Right ventricle myocardium inferior (tissue), 1 donor: ENCODE measurements at places on chromosomes 7 and 10. TPM values are rescaled to one million over a fixed set of nuclear protein-coding genes. Genes with fewer than 3 reads are reported as not detected.

DNA sequence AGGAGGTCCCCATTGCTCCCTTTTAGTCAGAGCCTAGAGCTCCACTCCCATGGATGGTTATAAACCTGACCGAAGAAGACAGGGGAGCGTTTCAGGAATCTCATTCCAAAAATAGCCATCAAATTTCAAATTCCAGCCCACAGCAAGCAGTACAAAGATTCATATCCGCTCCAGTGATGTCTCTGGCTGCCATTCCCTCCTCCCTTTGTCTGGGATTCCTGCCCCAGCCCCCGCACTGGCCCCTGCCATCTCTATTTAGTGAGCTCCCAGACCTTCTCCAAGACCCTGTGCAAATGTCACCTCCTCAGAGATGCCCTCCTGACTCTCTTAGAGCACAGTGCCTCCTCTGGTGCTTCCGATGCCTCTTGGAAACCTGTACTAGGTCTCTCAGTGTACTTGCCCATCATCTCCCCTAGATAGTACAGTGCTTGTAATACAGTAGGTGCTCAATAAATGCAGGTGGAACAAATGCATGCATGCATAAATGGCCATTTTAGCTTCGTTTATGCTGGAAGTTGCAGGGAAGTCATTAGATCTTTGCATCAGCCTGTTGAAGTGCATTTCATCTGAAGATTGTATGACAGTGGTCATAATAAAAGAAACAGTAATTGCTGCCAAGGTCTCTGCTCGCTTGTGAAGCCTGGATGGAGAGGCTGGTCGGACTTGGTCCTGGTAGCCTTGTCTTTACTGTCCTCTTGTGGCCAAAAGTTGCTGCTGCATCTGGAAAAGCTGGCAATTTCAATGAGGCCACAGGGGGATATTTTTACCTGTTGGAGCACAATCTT, 32.0 kb upstream of the HABP2 start:
- DNase-seq = no peak

GRCh38 chr10:7686351-7687171, 16.6 kb upstream of the ITIH2 start:
- DNase-seq = no peak

DNA sequence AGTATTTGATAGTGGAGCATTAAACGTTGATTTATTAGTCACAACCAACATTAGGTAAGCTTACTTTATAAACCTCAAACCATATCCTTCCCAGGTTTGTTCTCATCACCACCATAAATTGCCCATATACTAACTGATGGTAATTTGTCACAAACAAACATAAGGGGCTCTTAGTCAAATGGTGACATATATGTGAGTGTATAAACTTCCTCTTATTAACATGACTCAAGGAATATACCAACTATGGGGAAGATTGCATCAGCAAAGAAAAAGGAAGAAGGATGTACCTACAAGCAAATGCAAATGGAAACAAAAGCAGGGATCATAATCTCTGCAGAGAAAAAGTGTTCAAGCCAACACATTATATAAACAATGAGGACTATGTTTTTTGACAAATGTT, 418.2 kb upstream of the AKR1E2 start:
- no peak for DNase-seq

GRCh38 chr10:62348029-62348428, 26.1 kb upstream of the ZNF365 start:
- DNase-seq = no peak

Gene MBL2
- not detected for total RNA-seq
